ENCODE measurements at places on chromosomes 16 and 17. TPM values are rescaled to one million over a fixed set of nuclear protein-coding genes. Genes with fewer than 3 reads are reported as not detected.
A peak's percentile ranks its signal among the peaks of the same experiment; 100 is the strongest.

DNA sequence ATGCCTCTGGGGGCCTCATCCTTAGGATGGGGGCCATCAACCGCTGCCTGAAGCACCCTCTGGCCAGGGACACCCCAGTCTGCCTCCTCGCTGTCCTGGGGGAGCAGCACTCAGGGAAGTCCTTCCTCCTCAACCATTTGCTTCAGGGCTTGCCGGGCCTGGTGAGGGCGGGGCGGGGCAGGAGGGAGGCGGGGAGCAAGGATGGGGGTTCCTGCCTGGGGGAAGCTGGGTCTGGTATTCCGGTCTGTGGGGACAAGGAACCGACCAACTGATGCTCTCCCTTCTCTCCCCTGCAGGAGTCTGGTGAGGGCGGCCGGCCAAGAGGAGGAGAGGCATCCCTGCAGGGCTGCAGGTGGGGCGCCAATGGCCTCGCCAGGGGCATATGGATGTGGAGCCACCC, 2.0 kb downstream of the RNF112 start:
- no peak for DNase-seq

DNA sequence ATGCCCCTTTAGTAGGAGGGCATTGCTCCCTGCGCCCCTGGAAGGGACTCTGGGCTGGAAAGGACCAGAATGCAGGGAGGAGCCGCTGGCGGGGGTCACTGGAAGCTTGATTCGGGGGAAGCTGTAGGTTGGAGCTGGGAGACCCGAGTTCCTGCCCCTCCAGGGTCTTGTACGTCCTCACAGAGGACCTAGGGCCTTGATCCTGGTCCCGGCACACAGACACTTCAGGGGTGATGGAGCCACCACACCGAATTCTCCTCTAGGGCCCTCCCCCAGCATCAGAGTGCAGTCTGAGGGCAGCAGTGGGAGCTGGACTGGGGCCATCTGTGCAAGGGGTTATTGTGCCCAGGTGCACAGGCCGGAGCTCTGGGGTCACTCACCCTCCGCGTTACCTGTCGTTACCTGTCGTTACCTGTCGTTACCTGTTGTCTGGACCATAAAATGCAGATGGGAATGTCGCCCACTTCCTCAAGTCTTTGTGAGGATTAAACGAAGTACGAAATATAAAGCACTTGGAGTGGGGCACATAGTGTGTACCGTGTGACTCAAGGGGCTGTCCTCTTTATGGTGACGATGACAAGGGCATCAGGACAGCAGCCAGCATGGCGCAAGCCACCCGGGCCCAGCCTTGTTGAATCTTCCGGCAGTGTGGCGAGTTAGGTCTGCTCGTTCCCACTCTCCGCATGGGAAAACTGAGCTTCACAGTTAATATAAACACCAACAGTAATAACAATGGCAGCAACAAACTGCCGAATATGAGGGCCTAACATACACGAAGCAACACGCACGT, 48.6 kb downstream of the CMIP start:
- DNase-seq, result peak; percentile 39

DNA sequence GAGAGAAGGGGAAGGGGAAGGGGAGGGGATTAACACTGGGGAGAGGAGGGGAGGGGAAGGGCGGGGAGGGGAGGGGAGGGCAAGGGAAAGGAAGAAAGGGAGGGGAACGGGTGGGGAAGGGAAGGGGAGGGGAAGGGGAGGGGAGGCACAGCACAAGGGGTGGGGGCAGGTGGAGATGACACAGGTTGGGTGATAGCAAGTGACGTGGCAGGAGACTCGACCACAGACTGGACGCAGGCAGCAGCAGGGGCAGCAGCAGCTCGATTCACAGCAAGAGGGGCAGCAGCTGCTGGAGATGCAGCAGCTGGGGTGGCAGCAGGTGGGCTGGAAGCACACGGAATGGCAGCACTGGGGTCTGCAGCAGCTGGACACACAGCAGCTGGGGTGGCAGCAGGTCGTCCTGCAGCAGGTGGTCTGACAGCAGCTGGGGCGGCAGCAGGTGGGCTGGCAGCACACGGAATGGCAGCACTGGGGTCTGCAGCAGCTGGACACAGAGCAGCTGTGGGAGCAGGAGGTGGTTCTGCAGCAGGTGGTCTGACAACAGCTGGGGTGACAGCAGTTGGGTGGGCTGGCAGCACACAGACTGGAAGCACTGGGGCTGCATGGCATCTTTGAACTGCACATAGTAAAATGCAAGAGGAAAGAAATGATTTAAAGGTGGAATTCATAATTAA, at the start of gene KRTAP4-16:
TSS of gene KRTAP4-16 (minus strand) at position 624 of the 674 bp plus-strand sequence. CDS start at position 624, 0 bp downstream.
- no peak for DNase-seq

- DNase-seq, result no peak
Observed at GRCh38 chr17:79046916-79047280, 22.9 kb downstream of the C1QTNF1 start.

DNA sequence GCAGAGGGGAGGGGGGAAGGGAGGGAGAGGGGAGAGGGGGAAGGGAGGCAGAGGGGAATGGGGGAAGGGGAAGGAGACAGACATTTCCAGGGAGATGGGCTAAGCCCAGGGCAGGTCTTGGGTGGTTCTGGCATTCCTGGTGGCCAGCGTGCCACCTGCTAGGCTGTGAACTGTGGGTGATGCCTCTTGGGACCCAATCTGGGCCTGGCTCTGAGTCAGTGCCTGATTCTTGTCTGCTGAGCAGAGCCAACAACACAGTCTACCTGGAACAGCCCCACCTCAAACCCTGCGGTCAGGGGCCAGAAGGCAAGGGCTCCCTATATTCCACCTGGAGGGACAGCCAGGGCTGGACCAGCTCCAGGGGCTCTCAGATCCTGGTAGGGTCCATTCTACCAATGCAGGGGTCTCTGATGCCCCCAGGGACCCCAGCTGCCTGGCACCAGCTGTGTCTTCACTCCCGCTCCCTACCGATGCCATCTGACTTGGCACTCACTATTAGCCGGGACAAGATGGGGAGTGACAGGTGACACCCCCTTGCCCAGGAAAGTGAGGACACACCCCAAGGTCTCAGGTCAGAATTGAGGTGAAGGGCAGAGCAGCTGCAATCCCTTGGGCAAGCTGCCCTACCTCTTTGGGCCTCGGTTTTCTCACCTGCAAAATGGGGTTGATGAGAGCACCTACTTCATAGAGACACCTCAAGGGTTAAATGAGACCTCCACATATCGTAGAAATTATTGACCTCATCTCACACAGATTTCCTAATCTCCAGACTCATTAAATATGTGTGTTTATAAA, 87.2 kb downstream of the LITAF start:
- peak; percentile 84 for DNase-seq

The MYH13 gene
- not detected for total RNA-seq
